ENCODE measurements at places on chromosomes 3 and 15.

DNA sequence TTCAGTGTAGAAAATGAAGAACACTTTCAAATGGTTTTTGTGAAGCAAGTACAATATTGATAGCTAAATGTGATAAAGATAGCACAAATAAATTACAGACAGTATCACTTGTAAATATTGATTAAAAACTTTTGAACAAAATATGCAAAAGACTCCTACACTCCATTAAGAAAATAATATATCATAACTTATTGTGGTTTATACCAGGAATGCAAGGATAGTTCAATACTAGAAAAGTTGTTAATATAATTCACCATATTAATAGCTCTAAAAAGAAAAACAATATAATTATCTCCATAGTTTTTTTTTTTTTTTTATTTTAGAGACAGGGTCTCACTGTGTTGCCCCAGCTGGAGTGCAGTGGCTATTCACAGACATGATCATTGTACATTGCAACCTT is 35.9 kb upstream of the RORA start:
- no peak for DNase-seq

GRCh38 chr15:32099097-32099785 is 68.9 kb downstream of the CHRNA7 start:
- no peak for DNase-seq

DNA sequence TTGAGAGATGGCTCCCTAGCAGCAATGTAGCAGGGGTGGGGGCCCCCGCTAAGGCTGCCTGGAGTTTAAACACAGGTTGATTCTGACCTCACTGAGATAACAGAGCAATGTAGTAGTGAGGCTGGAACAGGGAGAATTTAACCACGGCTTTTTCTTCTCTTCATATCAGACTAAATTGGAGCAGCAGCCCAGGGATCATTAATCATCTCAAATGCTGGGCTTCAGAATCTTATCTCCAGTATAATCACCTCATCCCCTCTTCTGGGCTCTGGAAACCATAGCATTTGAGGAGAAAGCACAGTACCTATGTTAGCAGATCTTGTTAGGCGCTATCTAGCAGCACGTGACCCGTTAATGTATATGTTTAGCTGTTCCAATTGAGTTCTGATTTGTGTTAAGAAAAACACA is 25.4 kb upstream of the DET1 start:
- DNase-seq = no peak

GRCh38 chr3:73789825-73790444 is 165.2 kb upstream of the PDZRN3 start:
- DNase-seq = no peak

GRCh38 chr3:107797586-107797985 is 274.8 kb downstream of the BBX start:
- no peak for DNase-seq

GRCh38 chr15:77695961-77696582 is 63.4 kb upstream of the LINGO1 start:
- DNase-seq = no peak

- no peak for DNase-seq
Observed at GRCh38 chr15:33902043-33902442, 66.3 kb upstream of the CHRM5 start.

All from activated CD4-positive, alpha-beta memory T cell treated with anti-CD3 and anti-CD28 coated beads, Interleukin-2, amount 10 ng/mL, durations not matched to agents 7 days and 5 days (primary cell).